ENCODE measurements at places on chromosomes 2 and 18.

- no peak for DNase-seq
Observed at GRCh38 chr2:168086851-168087250, 160.5 kb downstream of the STK39 start.

DNA sequence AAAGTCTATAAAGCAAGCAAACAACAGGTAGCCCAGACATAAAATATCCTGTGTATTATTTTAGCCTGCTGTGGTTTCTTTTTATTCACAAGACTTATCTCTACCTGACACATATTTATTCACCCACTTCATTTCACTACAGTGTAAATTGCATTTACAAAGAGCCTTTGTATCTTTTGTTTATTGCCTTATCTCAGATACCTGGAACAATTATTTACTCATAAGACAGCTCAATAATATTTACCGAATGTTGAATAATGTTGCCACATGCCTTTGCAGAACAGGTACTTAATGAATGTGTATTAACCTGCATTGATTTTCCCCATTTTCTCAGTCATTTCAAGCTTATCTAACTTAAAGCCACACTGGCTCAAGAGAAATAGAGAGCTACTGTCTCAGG is 603.6 kb downstream of the FBXO15 start:
- DNase-seq, result no peak

DNA sequence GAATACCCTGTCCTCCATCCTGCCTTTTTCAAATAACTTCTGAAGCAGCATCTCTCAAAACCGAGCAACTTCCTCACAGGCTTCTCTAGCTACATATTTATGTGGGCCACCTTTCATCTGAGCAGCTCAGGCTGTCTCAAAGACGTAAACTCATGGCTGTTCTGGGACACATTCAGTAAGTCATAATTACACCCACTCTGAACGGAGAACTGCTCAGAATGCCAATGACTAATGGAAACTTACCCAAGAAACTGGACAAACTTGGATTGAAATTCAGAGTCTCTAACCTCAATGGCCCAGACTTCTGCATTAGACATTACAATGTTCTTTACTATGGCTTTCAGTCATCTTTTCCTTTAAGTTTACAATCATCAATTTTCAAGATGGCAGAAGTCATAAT is 145.2 kb downstream of the RAD51AP2 start:
- DNase-seq, result no peak

DNA sequence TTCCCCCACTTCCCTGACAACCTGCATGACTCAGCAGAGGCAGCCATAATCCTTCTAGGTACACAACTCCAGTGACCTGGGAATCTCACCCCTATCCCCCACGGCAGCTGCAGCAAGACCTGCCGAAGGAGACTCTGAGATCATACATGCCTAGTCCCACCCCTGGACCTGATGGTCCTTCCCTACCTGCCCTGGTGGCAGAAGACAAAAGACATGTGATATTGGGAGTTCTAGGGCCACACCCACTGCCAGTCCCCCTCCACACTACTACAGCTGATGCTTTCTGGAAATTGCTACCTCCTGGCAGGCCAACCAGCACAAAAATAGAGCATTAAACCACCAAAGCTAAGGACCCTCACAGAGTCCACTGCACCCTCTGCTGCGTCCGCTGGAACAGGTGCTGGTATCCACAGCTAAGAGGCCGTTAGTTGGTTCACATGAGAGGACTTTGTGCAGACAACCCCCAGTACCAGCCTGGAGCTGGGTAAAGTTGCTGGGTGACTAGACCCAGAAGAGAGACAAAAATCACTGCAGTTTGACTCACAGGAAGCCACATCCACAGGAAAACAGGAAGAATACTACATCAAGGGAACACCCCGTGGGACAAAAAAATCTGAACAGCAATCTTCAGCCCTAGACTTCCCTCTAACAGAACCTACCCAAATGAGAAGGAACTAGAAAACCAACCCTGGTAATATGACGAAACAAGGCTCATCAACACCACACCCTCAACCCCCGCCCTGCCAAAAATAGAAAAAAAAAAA is 12.5 kb downstream of the MARCO start:
- DNase-seq, result no peak

DNA sequence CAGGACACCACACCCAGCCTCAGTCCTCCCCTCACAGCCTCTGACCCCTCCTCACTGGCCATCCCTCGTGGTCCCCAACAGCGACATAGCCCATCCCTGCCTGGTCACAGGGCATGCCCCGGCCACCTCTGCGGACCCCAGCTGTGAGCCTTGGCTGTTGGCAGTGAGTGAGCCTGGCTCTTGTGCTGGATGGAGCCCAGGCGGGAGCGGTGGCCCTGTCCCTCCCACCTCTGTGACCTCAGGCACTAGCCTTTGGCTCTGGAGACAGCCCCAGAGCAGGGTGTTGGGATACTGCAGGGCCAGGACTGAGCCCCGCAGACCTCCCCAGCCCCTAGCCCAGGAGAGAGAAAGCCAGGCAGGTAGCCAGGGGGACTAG is 7.9 kb downstream of the DES start:
- DNase-seq, result no peak

- no peak for DNase-seq
Observed at GRCh38 chr18:74425876-74426275, 31.2 kb downstream of the DIPK1C start.

DNA sequence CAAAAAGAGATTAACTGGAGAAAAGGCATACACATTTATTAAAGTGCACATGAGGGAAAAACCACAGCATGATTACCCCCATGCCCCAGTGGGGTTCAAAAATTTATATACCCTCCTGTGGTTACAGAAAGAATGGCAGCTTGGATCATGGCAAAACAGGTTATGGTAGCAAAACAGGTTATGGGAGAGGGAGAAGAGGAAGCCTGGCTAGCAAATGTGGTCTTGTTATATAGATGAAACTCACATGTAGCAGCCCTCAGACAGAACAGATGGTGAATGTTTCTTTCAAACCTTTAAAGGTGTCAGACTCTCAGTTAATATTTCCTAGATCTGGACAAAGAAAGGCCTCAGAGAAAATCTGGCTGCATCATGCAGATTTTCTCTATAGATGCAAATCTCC is 178.2 kb upstream of the ZC3H15 start:
- no peak for DNase-seq

DNA sequence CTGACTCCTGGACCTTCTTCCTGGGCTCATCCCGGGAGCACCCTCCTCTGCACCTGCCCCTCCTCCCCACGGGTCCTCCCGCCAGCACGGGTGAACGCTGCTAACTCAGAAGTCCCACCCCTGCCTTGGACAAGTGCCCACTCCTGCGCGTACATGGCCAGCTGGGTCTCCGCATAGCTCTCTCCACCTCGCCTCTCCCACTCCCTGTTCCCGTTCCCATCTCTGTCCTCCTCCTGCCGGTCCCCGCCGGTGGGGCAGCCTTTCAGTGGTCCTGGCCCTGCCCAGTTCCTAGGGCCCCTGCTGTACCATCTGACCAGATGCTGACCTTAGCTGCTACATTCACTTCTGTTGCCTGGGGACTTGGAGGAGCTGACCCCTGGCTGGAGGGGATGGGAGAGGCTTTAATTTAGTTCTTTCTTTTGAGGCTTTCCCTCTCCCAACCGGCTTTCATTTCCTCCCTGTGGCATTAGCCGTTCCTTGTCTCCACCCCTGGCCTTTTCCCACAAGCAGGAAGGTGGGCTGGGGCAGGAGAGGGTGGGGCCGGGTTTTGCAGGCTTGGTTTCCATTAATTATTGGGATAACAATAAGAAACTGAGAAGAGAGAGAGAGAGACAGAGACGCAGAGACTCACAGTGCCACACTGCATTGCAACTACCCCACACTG is 136.1 kb downstream of the SH3BP4 start:
- DNase-seq, result no peak

DNA sequence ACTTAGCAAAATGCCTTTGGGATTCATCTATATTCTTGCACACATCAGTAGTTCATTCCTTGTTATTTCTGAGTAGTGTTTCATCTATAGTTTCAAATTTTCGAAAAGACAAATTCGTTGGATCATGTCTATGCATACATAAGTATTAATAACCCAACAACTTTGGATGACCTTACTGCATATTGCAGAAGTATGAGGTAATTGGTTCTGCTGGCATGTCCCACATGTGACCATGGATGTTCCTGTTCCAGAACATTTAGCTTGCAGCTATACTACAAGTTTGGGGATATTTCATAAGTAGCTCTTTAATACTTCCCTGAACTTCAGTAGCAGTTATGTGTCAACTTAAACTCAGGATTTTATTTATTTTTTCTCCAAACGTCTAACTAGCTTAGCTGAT is 44.9 kb downstream of the APLF start:
- no peak for DNase-seq

DNA sequence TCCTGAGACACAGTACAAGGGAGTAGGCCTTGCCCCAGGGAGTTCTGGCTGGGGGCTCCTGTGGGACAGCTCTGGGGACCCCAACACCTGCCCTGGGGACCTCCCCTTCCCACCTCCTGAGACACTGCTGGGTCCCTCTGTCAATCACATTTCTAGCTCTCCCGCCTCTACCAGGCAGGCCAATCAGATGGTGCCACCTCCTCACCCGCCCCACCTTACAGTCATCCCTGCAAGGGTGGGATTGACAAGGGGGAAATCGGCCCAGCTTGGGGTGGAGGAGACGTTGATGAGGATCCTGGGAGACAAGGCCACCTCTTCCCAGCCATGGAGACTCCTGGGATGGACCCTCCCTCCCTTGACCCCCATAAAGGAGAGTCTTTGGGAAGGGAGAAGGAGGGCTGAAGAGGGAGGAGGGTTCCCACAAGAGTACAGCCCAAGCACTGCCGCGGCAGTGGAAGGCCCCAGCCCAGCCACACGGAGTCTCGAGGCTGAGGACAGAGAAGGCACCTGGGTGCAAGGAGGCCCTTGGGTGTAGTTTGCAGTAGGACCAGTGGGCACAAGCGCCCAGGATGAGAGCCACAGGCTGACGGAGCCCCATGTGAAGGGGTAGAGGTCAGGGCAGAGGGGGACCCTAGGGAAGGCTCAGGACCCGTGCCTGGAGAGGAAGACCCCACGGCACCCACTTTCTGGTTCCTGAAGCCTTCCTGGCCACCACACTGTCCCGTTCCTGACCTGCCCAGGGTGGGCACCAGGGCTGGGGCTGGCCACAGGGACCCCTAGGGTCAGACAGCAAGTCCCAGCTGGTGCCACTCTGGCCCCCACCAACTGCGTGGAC is 109.9 kb upstream of the OTOS start:
- no peak for DNase-seq

DNA sequence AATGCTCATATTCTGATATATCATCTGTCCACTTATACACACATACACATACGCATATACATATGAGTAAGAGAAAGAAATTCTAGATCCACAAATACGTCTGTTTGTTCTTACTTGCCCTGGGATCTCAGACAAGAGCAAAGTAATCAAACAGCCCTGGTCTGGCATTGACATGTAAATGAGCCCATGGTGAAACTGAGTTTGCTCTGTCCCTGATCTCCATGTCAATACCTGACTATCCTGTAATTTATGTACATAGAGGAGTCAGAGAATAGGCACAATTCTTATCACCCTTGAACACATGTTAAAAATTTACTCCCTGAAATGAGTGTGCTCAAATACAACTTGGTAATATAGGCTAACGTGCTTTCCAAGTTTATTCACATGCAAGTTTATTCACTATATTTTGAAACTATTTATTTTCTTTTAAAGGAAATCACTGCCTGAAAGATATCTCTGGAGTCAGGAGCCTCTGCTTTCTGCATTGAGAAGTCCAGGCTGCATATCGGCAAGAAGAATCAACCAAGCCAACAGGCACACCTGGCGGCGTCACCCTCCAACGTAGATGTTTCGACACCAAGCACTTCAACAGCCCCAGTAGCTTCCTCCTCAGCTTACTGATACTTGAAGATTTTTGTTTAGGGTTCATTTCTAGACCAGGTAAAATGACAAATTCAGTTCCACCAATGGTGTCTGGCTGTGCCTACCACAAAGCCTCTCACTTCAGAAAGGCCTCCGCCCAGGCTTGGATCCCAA is 100.6 kb downstream of the CMPK2 start:
- DNase-seq, result no peak

DNA sequence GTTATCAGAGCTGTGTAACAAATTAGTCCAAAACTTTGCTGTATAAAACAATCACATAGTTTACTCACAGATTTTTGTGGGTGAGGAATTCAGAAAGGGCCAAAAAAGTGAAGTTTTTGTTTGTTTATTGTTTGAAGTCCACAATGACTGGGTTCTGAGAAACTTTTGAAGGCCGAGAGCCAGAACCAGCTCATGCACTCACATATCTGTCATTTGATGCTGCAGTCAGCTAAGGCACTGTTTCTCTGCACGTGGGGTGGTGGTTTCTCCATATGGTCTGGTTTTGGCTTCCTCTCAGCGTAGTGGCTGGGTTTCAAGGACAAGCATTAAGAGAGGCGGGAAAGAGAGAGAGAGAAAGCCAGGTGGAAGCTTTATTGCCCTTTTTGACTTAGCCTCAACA is 131.8 kb downstream of the TWIST2 start:
- no peak for DNase-seq

DNA sequence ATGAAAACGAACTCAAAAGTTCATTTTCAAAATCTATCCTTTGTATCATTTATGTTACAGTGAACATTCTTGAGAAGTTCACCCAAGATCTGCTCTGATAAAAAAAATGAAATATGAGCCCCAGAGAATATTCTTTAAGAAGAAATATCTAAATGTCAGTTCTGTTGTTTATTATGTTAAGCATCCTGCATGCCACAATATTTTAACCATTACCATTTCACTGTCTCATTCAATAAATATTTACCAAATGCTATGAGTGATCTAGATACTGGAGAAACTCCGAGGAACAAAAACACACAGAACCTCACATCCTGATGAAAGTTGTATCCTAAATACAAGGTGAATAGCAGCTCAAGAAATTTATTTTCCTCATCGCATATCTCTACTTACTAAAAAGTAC is 170.2 kb downstream of the ZNF385B start:
- DNase-seq, result no peak

- no peak for DNase-seq
Observed at GRCh38 chr2:36177282-36177681, 178.3 kb upstream of the CRIM1 start.

DNA sequence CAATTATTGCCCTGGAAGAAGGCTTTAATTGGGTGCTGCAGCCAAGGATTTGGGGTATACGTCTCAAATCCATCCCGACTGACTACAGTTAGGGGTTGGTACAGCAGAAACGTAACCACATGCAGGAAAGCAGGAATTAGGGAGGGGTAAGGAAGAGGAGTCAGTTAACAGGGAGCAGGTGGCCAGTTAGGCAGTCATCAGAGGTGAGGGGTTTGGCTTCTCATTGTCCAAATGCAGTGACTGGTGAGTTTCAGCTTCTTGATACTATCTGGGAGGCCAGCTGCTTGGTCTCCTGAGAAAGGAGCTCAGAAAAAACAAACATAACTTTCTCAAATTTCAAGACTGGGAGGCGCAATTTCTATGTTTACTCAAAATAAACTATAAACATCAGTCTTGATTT is 38.8 kb upstream of the UBE2F start:
- DNase-seq, result no peak

DNA sequence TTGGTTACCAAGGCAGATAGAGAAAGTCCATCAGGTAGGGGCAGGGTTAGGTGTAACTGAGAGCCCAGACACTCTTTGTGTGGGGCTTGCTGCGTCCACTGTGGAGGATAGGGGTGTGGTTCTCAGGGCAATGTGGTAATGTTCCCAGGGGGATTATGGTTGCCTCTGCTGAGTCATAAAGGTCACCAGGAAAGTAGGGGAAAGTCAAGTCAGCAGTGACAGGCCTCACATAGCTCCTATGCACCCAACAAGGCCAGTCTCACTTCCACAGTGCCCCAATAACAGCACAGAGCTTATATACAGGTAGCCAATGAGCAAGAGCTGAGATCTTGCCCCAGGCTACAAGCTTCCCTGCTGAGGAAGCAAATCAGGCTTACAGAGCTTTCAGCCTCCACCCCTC is 1438.0 kb upstream of the ZEB2 start:
- no peak for DNase-seq

- DNase-seq, result no peak
Observed at GRCh38 chr2:98615481-98615880, 7.1 kb downstream of the UNC50 start.

GRCh38 chr2:9517118-9517782 is 38.4 kb downstream of the ADAM17 start:
- no peak for DNase-seq
